ENCODE measurements at places on chromosomes 4 and X. TPM values are rescaled to one million over a fixed set of nuclear protein-coding genes. Genes with fewer than 3 reads are reported as not detected.

- DNase-seq, result no peak
- H3K4me3 ChIP-seq, result no peak overlapping the region
- no peaks in the 10 kb centered on the region for H3K36me3 ChIP-seq
- peak overlapping the region; percentile 52 for H3K27ac ChIP-seq
- H3K4me1 ChIP-seq, result no peaks in the 10 kb centered on the region
These were observed 141.3 kb upstream of the NALF2 start for GRCh38 chrX:69362856-69363255.

- peaks cover 5% of the 10 kb centered on the region for H3K4me1 ChIP-seq
- H3K27me3 ChIP-seq, result no peaks in the 10 kb centered on the region
- no peaks in the 10 kb centered on the region for H3K36me3 ChIP-seq
- H3K27ac ChIP-seq, result peak overlapping the region; percentile 4
- H3K4me3 ChIP-seq, result no peak overlapping the region
These were observed 7.8 kb upstream of the SH3TC1 start for GRCh38 chr4:8191136-8191747.

GRCh38 chr4:55817691-55818090, 1.9 kb upstream of the EXOC1L start:
- no peaks in the 10 kb centered on the region for H3K27me3 ChIP-seq
- no peaks in the 10 kb centered on the region for H3K36me3 ChIP-seq
- H3K27ac ChIP-seq, result no peak overlapping the region
- no peak overlapping the region for H3K4me3 ChIP-seq
- H3K4me1 ChIP-seq, result no peaks in the 10 kb centered on the region

ABCE1 gene
- total RNA-seq, result 85.2 TPM

TLR2 gene
- total RNA-seq, result 76.8 TPM

DNA sequence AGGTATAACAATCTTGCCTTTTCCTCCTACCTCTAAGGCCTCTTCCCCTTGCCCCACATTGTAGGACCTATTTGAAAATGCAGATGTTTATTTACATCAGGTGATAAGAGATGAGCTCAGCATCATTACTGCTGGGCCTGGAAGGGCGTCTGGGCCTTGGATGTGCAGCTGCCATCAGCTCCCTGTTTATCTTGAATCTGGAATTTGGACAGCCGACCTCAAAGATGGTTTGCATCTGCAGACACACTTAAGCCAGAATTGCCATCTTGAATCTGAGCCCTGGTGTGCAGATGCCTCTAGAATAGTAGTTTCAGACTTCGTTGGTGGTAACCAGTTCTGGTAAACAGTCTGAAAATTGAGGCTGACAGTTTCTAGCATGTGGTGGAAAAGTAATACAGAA, 59.0 kb downstream of the FAM193A start:
- no peak overlapping the region for H3K4me3 ChIP-seq
- H3K4me1 ChIP-seq, result no peaks in the 10 kb centered on the region
- H3K27ac ChIP-seq, result no peak overlapping the region
- H3K27me3 ChIP-seq, result no peaks in the 10 kb centered on the region
- DNase-seq, result no peak
- H3K36me3 ChIP-seq, result no peaks in the 10 kb centered on the region

GRCh38 chr4:158484173-158484885, 37.4 kb upstream of the RXFP1 start:
- no peak for DNase-seq
- H3K36me3 ChIP-seq, result no peaks in the 10 kb centered on the region
- no peak overlapping the region for H3K4me3 ChIP-seq
- no peaks in the 10 kb centered on the region for H3K27me3 ChIP-seq

PPARGC1A gene
- total RNA-seq, result 4.0 TPM

GRCh38 chr4:189771696-189772361, 168.8 kb upstream of the FRG1 start:
- no peaks in the 10 kb centered on the region for H3K4me1 ChIP-seq
- no peaks in the 10 kb centered on the region for H3K36me3 ChIP-seq
- no peak overlapping the region for H3K4me3 ChIP-seq
- H3K27ac ChIP-seq, result no peak overlapping the region
- no peak for DNase-seq

DNA sequence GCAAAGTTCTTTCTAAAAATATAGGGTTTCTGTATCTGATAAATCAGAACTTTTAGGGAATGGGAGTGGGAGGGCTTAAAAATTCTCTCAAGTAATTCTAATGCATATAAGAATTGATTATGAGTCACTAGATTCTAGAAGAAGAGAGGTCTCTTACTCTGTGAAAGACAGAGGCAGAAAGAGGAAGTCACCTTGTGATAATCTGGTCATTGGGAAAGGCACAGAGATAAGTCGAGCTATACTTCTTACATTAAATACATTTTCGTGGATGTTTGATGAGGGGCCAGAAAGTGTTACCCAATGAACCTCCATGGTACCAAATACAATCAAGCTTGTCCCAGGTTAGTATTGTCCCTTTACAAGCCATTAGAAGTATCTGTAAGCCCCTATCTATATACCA, 134.4 kb downstream of the MAD2L1 start:
- no peak overlapping the region for H3K4me3 ChIP-seq
- H3K36me3 ChIP-seq, result no peaks in the 10 kb centered on the region
- no peaks in the 10 kb centered on the region for H3K4me1 ChIP-seq
- H3K27ac ChIP-seq, result no peak overlapping the region
- no peak for DNase-seq
- no peaks in the 10 kb centered on the region for H3K27me3 ChIP-seq

SOWAHD gene
- total RNA-seq, result 1.9 TPM

- no peaks in the 10 kb centered on the region for H3K36me3 ChIP-seq
- no peak overlapping the region for H3K4me3 ChIP-seq
- no peak for DNase-seq
- H3K27ac ChIP-seq, result no peak overlapping the region
These were observed 103.6 kb upstream of the TEX13D start for GRCh38 chrX:124228849-124229248.

PPP2R2C gene
- total RNA-seq, result 0.16 TPM

DNA sequence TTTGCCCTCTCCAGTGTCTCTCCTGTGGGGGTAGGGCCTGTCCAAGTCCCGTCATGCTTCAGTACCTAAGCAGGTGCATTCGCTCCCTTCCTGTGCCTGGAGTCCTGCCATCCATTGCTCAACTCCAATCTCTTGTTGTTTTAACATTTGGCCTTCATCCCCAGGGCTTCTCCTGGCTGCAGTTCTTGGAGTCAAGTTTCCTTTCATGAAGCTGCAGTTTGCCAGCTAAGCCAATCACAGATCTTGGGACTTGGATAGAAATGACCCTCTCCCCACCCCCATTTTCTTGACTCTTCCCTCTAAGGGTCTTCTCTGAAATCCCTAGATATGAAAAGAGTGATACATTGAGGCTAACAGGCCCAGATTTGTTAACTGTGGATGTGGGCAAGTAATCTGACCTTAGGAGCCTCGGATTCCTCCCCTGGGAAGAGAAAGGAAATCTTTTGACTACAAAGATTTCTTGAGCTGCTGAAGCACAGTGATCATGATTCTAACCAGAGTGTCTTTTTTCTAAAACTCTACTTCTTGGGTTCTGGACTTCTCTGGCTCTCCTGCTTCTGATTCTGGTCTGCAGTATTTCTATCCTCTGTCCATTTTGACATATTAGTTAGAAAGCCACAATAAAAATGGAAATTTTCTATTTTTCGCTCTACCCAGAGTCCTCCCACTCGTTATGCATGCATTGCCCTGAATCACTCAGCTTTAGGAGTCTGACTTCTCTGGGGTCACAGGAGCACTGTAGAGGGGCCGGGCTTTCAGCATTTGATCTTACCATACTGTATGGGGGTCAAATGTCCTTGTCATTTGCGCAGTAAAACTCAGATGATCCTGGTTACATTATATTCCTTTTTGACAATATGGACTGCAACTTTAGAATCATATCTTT, 61.0 kb downstream of the CHRNA9 start:
- peak; percentile 84 for DNase-seq
- no peaks in the 10 kb centered on the region for H3K4me1 ChIP-seq
- H3K27ac ChIP-seq, result peak overlapping the region; percentile 56

DNA sequence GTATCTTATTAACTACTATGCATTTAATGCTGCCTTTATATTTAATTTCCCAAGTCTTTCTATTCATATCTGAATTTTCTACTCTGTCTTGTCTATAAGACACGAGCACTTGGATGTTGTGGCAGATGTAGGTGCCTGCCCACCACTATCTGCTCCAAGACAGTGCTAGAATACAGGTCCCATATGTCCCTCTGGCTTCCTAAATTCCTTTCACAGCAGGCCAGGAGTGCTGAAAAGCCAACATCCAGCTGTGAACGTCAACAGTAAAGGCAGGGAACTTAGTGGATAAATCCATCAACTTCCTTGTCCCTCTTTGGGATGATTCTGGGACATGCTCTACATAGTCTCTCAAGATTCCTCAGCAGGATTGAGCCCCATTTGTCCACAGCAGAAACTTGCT, 245.1 kb upstream of the ETNPPL start:
- no peak overlapping the region for H3K27ac ChIP-seq
- no peaks in the 10 kb centered on the region for H3K4me1 ChIP-seq
- H3K4me3 ChIP-seq, result no peak overlapping the region

GAGE13 gene
- not detected for total RNA-seq

PCDH19 gene
- total RNA-seq, result 1.8 TPM

GRCh38 chr4:6019316-6020263, 1.4 kb upstream of the C4orf50 start:
- no peaks in the 10 kb centered on the region for H3K27me3 ChIP-seq
- no peak overlapping the region for H3K4me3 ChIP-seq
- DNase-seq, result no peak
- H3K36me3 ChIP-seq, result no peaks in the 10 kb centered on the region
- no peak overlapping the region for H3K27ac ChIP-seq

GRCh38 chr4:4599481-4600275, 57.8 kb upstream of the STX18 start:
- no peak overlapping the region for H3K4me3 ChIP-seq
- H3K27me3 ChIP-seq, result no peaks in the 10 kb centered on the region
- H3K27ac ChIP-seq, result no peak overlapping the region
- DNase-seq, result no peak
- no peaks in the 10 kb centered on the region for H3K36me3 ChIP-seq

SUPT20HL1 gene
- not detected for total RNA-seq

DNA sequence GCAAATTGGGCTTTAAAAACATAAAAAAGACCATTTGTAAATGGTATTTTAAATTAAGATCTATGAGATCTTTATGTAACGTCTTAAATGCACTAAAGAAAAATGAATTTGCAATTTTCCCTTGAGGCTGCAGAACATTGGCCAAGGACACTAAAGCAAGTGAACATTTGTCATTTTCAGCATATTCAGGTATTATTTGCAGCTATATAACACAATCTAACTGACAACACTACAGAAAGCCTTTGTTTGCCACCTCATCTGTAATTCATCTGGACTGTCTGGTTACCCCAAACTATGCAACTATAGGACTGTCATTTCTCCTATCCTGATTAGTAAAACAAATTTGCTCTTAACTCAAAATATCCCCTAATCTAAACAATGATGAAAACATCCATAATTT, 74.8 kb downstream of the ANTXR2 start:
- no peaks in the 10 kb centered on the region for H3K4me1 ChIP-seq
- no peaks in the 10 kb centered on the region for H3K36me3 ChIP-seq
- H3K27ac ChIP-seq, result no peak overlapping the region
- no peaks in the 10 kb centered on the region for H3K27me3 ChIP-seq
- DNase-seq, result no peak

GRCh38 chr4:157013656-157014055, 42.1 kb upstream of the PDGFC start:
- H3K36me3 ChIP-seq, result no peaks in the 10 kb centered on the region
- H3K4me1 ChIP-seq, result no peaks in the 10 kb centered on the region
- no peak for DNase-seq
- no peak overlapping the region for H3K4me3 ChIP-seq
- no peaks in the 10 kb centered on the region for H3K27me3 ChIP-seq

- H3K4me3 ChIP-seq, result peak overlapping the region; percentile 72
- H3K27ac ChIP-seq, result peak overlapping the region; percentile 36
- no peaks in the 10 kb centered on the region for H3K27me3 ChIP-seq
- H3K36me3 ChIP-seq, result no peaks in the 10 kb centered on the region
- H3K4me1 ChIP-seq, result no peaks in the 10 kb centered on the region
- DNase-seq, result no peak
These were observed 3.2 kb downstream of the EFNB1 start for GRCh38 chrX:68832101-68832416.

PABPC5 gene
- 2.2 TPM for total RNA-seq

DNA sequence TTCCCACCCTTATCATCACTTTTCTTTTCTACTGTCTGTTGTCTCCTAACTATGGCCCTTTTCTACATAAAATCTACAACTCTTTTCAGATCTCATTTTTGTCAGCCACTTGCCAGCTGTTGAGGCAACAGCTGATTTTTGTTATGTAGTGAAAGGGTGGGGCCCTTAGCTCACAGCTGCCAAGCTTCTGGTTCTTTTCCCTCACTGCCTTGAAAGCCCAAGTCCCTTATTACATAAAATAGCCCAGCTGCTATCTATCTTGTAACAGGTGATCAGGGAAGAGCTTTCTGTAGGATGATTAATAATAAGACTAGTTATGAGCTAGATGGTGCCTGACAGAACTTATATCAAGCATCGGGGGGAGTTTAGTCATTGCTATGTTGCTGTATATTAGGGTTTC, 45.9 kb downstream of the ADGRL3 start:
- no peaks in the 10 kb centered on the region for H3K4me1 ChIP-seq
- no peak overlapping the region for H3K27ac ChIP-seq
- no peaks in the 10 kb centered on the region for H3K27me3 ChIP-seq
- no peaks in the 10 kb centered on the region for H3K36me3 ChIP-seq
- H3K4me3 ChIP-seq, result no peak overlapping the region

- no peaks in the 10 kb centered on the region for H3K27me3 ChIP-seq
- H3K4me3 ChIP-seq, result no peak overlapping the region
- H3K36me3 ChIP-seq, result no peaks in the 10 kb centered on the region
- H3K4me1 ChIP-seq, result no peaks in the 10 kb centered on the region
These were observed 215.3 kb upstream of the CTSO start for GRCh38 chr4:156169011-156169410.

DNA sequence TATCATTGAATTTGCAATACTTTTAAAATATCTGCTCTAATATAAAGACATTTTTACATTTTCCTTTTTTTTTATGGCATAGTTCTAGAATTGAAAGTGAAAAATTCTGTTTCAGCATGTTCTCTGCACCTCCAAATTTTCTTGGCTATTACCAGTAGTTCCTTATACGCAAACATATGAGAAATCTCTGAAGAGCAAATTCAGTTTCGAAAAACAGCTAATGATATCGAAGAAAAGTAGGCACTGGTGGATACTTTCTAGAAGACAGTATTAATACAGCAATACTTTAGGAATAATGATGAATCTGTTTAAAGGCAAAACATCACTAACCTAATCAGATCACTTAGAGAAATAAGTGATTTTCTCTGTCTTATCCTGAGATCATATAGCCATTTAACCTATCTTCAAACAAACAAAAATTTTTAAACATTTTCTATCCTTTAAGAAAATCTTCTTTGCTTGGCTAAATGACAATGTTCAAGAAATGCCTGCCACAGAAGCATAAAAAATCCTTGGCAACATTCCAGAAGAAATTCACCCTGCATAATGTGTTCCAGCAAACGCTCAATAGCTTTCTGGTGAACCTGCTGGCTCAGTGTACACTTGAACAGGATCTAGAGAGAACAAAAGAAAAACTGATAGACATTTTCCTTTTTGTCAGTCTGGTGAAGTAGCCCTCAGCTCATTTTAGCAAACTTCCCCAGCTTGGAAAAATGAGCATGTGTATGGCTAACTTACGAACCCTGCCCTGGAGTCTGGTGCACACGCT, 51.2 kb upstream of the KLF3 start:
- no peak overlapping the region for H3K27ac ChIP-seq
- no peak for DNase-seq
- H3K4me1 ChIP-seq, result no peaks in the 10 kb centered on the region
- H3K36me3 ChIP-seq, result no peaks in the 10 kb centered on the region
- H3K4me3 ChIP-seq, result no peak overlapping the region
